ENCODE measurements at places on chromosomes 2 and 18. TPM values are rescaled to one million over a fixed set of nuclear protein-coding genes. Genes with fewer than 3 reads are reported as not detected.
A peak's percentile ranks its signal among the peaks of the same experiment; 100 is the strongest.

Gene PREB
- 27.1 TPM for total RNA-seq

Gene CDC42EP3
- 37.0 TPM for total RNA-seq

DNA sequence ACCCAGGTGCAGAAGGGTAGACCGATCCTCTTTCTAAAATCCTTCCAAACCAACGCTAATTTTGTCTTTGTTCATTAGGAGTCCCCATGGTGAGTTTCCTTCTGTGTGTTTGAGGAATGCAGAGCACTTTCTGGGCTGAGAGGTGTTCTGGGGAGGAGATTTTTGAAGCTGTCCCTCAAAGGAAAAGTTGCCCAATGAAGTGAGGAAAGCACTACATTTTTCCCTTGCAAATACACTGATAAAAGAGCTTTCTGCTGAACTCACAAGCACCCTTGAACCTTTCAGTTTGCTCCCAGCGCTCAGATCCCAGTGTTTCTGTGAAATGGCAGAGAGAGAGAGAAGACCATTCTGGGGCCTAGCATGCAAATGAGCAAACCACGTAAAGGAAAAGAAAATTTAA is 299.6 kb upstream of the FANCL start:
- DNase-seq = peak; percentile 53
- H3K36me3 ChIP-seq = no peaks in the 10 kb centered on the region
- H3K27me3 ChIP-seq = no peaks in the 10 kb centered on the region
- H3K4me3 ChIP-seq = no peak overlapping the region
- H3K4me1 ChIP-seq = no peaks in the 10 kb centered on the region

DNA sequence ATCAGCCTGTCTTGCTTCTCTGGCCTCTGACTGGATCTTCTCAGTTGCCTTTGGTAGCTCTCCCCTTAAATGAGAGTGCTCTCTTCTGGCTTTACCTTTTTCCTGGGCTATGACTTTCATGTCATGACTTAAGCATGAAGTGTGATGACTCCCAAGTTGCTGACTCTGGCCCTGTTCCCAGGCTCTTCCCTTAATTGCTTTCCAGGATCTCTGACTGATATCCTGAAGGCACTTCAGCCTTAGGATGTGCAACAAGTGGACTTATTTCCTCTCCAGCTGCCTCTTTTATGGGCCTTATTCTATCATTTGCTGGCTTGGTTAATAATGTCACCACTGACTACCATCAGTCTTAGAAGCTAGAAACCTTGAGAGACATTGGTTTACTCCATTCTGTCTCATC is 17.4 kb downstream of the SEMA4F start:
- no peaks in the 10 kb centered on the region for H3K27me3 ChIP-seq
- no peak overlapping the region for H3K4me3 ChIP-seq
- no peak overlapping the region for H3K27ac ChIP-seq
- H3K4me1 ChIP-seq = no peaks in the 10 kb centered on the region
- DNase-seq = no peak
- peaks cover 23% of the 10 kb centered on the region for H3K36me3 ChIP-seq

DNA sequence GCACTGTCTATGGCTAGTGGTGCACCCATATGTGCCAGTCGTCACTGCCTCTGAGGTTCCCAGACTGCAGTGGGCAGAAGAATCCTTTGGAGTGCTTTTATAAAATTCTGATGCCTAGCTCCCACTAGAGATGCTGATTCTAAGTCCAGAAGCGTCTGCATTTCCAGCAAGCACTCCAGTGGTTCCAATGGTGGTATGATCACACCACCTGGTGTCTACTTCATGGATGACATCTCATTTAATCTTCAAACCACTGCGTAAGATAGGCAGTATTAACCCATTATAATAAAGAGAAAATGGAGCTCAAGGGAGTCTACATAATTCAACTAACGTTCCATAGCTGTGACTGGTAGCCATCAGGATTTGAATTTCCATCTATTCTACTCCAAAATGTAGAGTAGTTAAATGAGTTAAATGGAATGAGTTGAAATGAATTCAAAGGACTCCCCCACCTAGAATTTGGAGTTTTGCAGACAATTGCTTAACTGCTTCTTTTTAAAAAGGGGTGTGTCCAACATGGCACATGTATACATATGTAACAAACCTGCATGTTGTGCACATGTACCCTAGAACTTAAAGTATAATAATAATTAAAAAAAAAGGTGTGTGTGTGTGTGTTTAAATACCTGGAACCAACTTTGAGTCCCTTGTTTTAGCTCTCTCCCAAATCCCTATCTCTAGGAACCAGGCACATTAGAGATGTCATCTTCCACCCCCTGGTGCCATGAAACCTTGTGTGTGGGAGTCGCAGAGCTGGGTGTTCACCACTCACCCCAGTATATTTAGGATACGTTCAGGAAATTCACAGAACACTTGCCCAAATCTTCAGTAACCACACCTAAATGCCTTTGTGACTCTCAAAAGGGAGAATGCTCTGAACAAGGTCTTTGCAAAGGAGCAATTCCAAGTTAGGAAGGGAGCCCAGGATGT is 14.1 kb downstream of the LAMA3 start:
- H3K4me1 ChIP-seq = no peaks in the 10 kb centered on the region
- no peak overlapping the region for H3K4me3 ChIP-seq
- H3K27me3 ChIP-seq = no peaks in the 10 kb centered on the region
- no peaks in the 10 kb centered on the region for H3K36me3 ChIP-seq
- DNase-seq = no peak

GRCh38 chr2:198054299-198054698 is 249.9 kb downstream of the PLCL1 start:
- DNase-seq = no peak
- no peaks in the 10 kb centered on the region for H3K4me1 ChIP-seq
- no peaks in the 10 kb centered on the region for H3K27me3 ChIP-seq
- no peaks in the 10 kb centered on the region for H3K36me3 ChIP-seq
- no peak overlapping the region for H3K4me3 ChIP-seq
- no peak overlapping the region for H3K27ac ChIP-seq

DNA sequence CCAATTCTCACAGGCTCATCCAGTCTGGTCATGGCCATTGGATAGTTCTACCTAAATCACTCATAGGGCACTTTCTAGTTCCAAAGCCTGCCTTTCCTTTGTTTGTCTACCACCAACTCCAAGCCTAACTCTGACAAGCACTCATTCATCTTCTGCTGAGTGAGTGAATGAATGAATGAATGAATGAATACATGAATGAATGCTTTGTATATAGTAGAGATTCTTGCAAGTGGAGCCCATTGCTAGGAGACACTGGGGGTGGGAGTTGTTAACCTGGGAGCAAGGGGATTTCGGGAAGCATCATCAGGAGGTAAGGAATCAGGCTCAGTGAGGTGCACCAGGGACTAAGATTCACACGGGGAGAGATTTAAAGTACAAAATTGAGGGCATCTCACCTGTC is 3.3 kb upstream of the MOCOS start:
- DNase-seq = no peak
- H3K27me3 ChIP-seq = peaks cover 36% of the 10 kb centered on the region
- H3K27ac ChIP-seq = no peak overlapping the region
- H3K4me3 ChIP-seq = no peak overlapping the region

DNA sequence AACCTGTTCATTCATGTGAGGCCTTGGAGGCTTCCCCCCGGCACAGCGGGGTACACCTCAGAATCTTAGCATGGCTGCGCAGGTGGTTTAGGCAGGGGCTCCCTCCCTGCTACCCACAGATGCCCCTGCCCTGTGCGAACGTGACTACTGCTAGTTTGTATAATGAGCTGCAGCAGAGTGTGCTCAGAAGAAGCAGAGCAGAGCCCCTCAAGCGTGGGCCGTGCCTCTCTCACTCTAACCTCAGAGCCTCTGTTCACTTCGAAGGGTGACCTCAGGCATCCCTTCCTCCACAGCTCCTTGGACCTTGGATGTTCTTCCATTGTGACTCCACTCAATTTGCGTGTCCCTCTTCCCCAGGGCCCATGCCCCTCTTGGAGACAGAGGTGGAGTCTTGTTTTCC is 161.6 kb downstream of the CTIF start:
- no peak overlapping the region for H3K27ac ChIP-seq
- no peak for DNase-seq
- peaks cover 8% of the 10 kb centered on the region for H3K4me1 ChIP-seq
- no peak overlapping the region for H3K4me3 ChIP-seq
- no peaks in the 10 kb centered on the region for H3K27me3 ChIP-seq

GRCh38 chr2:62475172-62476011 is 30.6 kb downstream of the TMEM17 start:
- peak overlapping the region; percentile 1 for H3K4me3 ChIP-seq
- DNase-seq = peak; percentile 44
- H3K27ac ChIP-seq = peak overlapping the region; percentile 80
- peaks cover 43% of the 10 kb centered on the region for H3K4me1 ChIP-seq
- H3K36me3 ChIP-seq = no peaks in the 10 kb centered on the region
- peaks cover 2% of the 10 kb centered on the region for H3K27me3 ChIP-seq

GRCh38 chr18:21109936-21110712 is 1.5 kb downstream of the ROCK1 start:
- no peak for DNase-seq
- peak overlapping the region; percentile 82 for H3K4me3 ChIP-seq
- H3K36me3 ChIP-seq = no peaks in the 10 kb centered on the region
- no peaks in the 10 kb centered on the region for H3K27me3 ChIP-seq
- H3K4me1 ChIP-seq = peaks cover 10% of the 10 kb centered on the region
- peak overlapping the region; percentile 93 for H3K27ac ChIP-seq
